ENCODE measurements at places on chromosomes 12 and 14. TPM values are rescaled to one million over a fixed set of nuclear protein-coding genes. Genes with fewer than 3 reads are reported as not detected.

Gene LRRC10
- not detected for total RNA-seq

Gene KRT85
- not detected for total RNA-seq

Gene CAMKK2
- 33.3 TPM for total RNA-seq

Gene GALNT4
- 8.8 TPM for total RNA-seq

Gene CCDC198
- total RNA-seq: not detected

Gene ZNF891
- total RNA-seq: 2.0 TPM

Gene NINJ2
- total RNA-seq: 3.1 TPM

Gene GPR84
- 1.8 TPM for total RNA-seq

Gene CAPS2
- total RNA-seq: 1.2 TPM

Gene NR1H4
- not detected for total RNA-seq

Gene HOXC4
- 0.14 TPM for total RNA-seq

Gene P2RX2
- not detected for total RNA-seq

- no peak overlapping the region for H3K27ac ChIP-seq
- H3K36me3 ChIP-seq: no peaks in the 10 kb centered on the region
- H3K4me3 ChIP-seq: no peak overlapping the region
- DNase-seq: no peak
Measured at GRCh38 chr12:34033628-34034296, 11.5 kb downstream of the ALG10 start.

GRCh38 chr12:67515679-67516340 is 132.7 kb upstream of the DYRK2 start:
- H3K27me3 ChIP-seq: peaks cover 10% of the 10 kb centered on the region
- H3K4me1 ChIP-seq: peaks cover 27% of the 10 kb centered on the region
- H3K27ac ChIP-seq: no peak overlapping the region
- peak overlapping the region; percentile 39 for H3K4me3 ChIP-seq

GRCh38 chr12:46938071-46938678 is 112.4 kb upstream of the SLC38A4 start:
- H3K36me3 ChIP-seq: no peaks in the 10 kb centered on the region
- no peaks in the 10 kb centered on the region for H3K4me1 ChIP-seq
- H3K27me3 ChIP-seq: peaks cover 30% of the 10 kb centered on the region
- DNase-seq: no peak

DNA sequence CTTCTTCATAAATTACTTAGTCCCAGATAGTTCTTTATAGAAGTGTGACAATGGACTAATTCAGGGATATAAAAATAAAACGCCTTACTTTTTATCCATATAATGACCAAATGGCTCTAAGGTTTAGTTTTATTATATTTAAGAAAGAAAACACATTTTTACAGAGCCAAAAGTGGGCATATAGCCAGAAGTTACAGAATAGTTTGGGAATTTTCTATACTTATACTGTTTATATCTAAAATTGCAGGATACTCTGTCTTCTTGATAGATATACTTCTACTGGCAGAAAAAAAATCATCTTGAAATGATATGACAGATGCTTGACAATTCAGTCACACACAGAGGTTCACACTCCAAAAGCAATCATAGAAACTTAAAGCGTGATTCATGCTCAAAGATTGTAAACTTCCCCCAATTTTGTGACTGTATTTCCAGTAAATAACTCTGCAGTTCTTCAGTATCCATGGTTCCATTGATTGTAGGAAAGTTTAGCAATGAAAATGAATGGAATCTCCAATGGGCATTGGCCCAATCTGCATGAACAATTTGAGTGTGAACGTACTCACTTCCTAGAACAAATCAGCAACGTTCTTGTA is 307.8 kb downstream of the NOVA1 start:
- H3K36me3 ChIP-seq: no peaks in the 10 kb centered on the region
- no peak overlapping the region for H3K27ac ChIP-seq
- no peaks in the 10 kb centered on the region for H3K4me1 ChIP-seq
- no peak for DNase-seq

GRCh38 chr14:58784931-58785330 is 147.2 kb downstream of the DACT1 start:
- H3K27ac ChIP-seq: no peak overlapping the region
- no peaks in the 10 kb centered on the region for H3K4me1 ChIP-seq

GRCh38 chr12:26723379-26724308 is 109.3 kb downstream of the ITPR2 start:
- no peak for DNase-seq
- peaks cover 26% of the 10 kb centered on the region for H3K4me1 ChIP-seq
- H3K36me3 ChIP-seq: peaks cover 10% of the 10 kb centered on the region
- H3K4me3 ChIP-seq: no peak overlapping the region

DNA sequence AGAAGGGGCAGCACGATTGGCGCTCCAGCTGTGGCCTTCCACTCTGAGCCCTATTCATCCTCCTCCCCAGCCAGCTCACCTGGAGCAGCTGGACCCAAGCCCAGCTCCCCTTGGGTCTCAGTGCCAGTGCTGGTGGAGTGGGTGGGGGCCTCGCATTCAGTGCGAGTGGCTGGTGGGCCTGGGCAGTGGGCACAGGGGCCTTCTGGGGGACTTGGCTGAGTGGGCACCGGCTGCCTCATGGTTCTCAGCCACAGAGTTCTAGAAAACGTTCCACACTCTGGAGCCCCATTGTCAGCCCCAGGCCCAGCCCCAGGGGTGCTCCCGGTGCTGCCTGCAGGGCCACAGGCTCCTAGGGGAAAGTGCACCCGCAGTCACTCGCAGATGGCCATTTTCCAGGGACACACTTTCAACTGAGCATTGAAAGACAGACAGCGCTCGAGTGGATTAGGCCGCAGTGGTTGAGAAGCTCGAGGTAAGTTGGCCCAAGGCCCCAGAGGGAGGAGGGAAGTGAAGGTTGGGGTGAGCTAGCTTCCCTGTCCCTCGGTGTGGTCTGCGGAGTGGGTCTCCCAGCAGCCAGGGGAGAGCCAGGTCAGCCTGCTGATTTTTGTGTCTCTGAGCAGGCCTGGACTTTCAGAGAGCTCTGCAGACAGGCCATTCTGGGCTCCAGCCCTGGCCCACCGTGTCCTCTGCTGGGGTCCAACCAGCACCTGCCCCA is 3.8 kb downstream of the CLBA1 start:
- peaks cover 3% of the 10 kb centered on the region for H3K27me3 ChIP-seq
- peaks cover 4% of the 10 kb centered on the region for H3K4me1 ChIP-seq
- H3K36me3 ChIP-seq: no peaks in the 10 kb centered on the region
- no peak overlapping the region for H3K4me3 ChIP-seq
- H3K27ac ChIP-seq: no peak overlapping the region

GRCh38 chr14:69107407-69108003 is 45.4 kb downstream of the DCAF5 start:
- no peak for DNase-seq
- H3K4me3 ChIP-seq: no peak overlapping the region
- H3K27me3 ChIP-seq: no peaks in the 10 kb centered on the region
- H3K27ac ChIP-seq: no peak overlapping the region
- H3K36me3 ChIP-seq: peaks cover 28% of the 10 kb centered on the region
- peaks cover under 1% of the 10 kb centered on the region for H3K4me1 ChIP-seq

DNA sequence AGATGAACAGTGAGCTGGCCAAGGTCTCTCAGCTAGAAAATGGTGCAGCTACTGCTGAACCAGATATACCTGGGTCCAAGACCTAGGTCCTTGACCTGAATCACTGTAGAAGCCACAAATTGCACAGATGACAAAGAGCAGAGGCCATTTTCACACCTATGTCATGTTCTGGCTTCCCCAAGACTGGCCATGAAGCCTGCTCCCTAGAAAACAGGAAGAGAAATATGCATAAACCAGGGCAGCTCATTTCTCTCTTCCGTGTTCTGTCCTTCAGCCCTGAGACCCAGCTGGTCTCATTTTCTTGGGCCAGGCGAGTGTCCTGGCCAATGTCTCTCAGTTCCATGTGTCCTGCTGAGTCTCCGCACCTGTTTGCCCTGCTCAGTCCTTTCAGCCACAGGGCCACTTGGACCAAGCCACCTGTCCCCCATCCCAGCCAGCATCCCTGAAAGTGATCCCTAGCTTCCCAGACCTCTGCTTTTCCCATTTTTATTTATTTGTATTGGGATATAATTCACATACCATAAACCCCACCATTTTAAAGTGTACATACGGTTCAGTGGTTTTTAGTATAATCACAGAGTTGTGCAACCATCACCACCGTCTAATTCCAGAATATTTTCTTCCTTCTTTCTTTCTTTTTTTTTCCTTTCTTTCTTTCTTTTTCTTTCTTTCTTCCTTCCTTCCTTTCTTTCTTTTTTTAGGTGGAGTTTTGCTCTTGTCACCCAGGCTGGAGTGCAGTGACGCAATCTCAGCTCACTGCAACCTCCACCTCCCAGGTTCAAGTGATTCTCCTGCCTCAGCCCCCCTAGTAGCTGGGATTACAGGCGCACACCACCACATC is 27.0 kb downstream of the P2RX7 start:
- H3K27me3 ChIP-seq: no peaks in the 10 kb centered on the region
- H3K36me3 ChIP-seq: peaks cover 56% of the 10 kb centered on the region
- DNase-seq: no peak

DNA sequence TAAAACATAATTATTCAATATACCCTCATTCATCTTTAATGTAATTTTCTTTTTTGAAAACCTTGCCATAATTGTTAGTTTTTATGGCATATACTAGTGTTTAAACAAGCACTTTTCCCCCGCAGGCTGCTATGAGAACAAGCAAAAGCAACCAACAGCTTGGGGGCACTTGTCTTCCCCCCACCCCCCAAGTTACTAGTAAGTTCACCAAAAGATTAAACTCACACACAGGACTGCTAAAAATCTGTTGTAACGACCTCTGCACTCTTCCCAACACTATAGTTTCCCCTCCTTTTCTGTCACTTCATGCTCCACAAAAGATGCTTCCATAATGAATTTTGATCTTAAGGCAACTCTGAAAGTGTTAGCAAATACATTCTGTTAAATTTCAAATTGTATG is 474.9 kb upstream of the SOX5 start:
- H3K4me3 ChIP-seq: no peak overlapping the region
- peaks cover 8% of the 10 kb centered on the region for H3K4me1 ChIP-seq
- H3K27me3 ChIP-seq: no peaks in the 10 kb centered on the region
- H3K27ac ChIP-seq: no peak overlapping the region
- H3K36me3 ChIP-seq: no peaks in the 10 kb centered on the region

DNA sequence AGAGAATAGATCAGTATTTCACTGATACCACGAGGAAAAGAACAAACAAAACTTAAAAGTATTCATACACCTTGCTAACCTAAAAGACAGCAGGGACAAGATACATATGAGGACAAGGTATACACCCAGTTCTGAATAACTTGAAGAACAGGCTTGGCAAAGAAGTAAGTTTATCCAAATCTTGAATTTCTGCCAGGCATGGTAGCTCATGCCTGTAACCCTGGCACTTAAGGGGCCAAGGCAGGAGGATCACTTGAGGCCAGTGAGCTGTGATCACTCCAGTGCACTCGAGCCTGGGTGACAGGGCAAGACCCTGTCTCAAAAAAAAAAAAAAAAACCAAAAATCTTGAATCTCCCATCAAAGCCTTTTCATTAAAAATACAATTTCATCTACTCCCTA is 25.0 kb downstream of the EIF2S1 start:
- DNase-seq: no peak
- H3K27ac ChIP-seq: no peak overlapping the region
- H3K36me3 ChIP-seq: peaks cover 64% of the 10 kb centered on the region
- H3K27me3 ChIP-seq: no peaks in the 10 kb centered on the region

GRCh38 chr14:52175982-52176502 is 91.5 kb upstream of the PTGDR start:
- DNase-seq: no peak
- H3K27ac ChIP-seq: peak overlapping the region; percentile 26
- H3K4me3 ChIP-seq: peak overlapping the region; percentile 47
- H3K4me1 ChIP-seq: peaks cover 11% of the 10 kb centered on the region

DNA sequence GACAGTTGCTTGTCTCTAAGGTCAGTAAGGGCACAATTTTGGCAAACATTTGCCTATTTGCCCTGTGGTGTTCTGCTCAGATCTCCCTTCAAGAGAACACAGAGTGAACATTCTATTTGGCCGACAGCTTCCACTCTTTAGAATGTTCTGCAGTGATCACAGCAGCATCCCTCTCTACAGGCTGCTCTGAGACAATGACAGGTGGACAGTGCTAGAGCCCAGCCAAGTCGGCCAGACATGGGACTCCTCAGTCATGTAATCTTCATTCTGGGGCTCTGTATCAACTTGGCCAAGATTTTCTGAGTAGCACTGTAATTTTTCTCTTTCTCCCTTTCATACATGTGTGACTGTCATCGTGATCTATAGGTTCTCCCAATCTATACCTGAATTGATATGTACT is 34.8 kb downstream of the TIMELESS start:
- no peak overlapping the region for H3K4me3 ChIP-seq
- H3K27ac ChIP-seq: no peak overlapping the region
- H3K36me3 ChIP-seq: peaks cover 21% of the 10 kb centered on the region
- DNase-seq: no peak
- no peaks in the 10 kb centered on the region for H3K27me3 ChIP-seq

DNA sequence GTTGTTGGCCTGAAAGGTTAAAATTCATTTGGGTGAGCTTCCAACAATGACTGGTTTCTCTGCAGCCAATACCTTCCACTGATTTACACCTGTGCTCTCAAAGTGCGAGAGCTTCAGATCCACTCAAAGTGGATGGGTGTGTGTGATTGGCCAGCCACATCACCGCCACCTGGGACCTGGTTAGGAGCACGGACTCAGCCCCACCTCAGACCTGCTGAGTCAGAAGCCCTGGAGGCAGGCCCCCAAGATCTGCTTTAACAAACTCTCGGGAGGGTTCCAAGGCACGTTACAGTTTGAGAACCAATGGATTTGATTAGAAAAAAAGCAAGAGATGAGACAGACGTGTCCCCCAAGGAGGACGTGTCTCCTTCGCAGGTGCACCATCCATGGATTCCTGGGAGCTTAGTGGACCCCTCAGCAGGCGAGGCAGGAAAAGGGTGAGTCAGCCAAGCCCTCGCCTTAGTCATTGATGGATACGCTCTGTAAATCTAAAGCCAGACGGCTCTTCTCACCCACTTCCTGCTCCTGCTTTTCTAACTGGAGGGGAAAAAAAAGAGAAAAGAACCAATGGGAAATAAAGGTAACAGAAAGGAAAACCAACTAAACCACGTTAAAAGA is 24.5 kb downstream of the FZD10 start:
- no peak for DNase-seq
- H3K4me3 ChIP-seq: no peak overlapping the region
- H3K36me3 ChIP-seq: no peaks in the 10 kb centered on the region
- H3K27ac ChIP-seq: no peak overlapping the region
- H3K4me1 ChIP-seq: no peaks in the 10 kb centered on the region
- peaks cover 4% of the 10 kb centered on the region for H3K27me3 ChIP-seq

DNA sequence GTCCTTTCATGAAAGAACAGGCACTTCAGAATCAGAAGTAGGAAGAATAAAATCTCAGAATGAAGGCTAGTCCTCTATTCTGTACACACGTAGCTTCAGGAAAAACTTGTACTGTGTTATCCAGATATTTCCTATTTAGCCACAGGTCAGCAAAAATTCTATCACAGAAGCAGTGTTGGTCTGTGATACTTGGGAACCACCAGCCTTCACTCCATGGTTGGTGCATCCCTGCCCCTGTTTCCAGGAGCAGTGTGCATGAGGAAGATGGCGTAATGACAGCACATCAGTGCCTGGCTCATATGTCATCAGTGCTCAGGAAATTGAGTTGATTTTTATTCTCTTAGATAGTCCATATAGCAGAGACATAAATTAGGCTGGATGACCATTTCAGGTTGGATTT is 87.7 kb downstream of the SAMD4A start:
- H3K36me3 ChIP-seq: no peaks in the 10 kb centered on the region
- H3K27ac ChIP-seq: no peak overlapping the region
- no peak overlapping the region for H3K4me3 ChIP-seq
- H3K27me3 ChIP-seq: peaks cover 37% of the 10 kb centered on the region

GRCh38 chr12:84910549-84911241 is 1.9 kb downstream of the SLC6A15 start:
- no peak for DNase-seq
- H3K4me1 ChIP-seq: peaks cover 10% of the 10 kb centered on the region
- H3K27ac ChIP-seq: no peak overlapping the region
- H3K27me3 ChIP-seq: peaks cover 37% of the 10 kb centered on the region
- H3K36me3 ChIP-seq: no peaks in the 10 kb centered on the region

Measured in activated T-helper 2 cell treated with anti-CD3 and anti-CD28 coated beads, Interferon-gamma antibody, Interleukin-2, Interleukin-4, amounts not matched to agents 10 μg/mL and 5 μg/mL and 100 μg/mL, durations not matched to agents 14 hours and 24 hours and 36 hours (primary cell).